Upper lobe of right lung (tissue), 1 donor: ENCODE measurements at places on chromosomes 7 and 10. TPM values are rescaled to one million over a fixed set of nuclear protein-coding genes. Genes with fewer than 3 reads are reported as not detected.

DNA sequence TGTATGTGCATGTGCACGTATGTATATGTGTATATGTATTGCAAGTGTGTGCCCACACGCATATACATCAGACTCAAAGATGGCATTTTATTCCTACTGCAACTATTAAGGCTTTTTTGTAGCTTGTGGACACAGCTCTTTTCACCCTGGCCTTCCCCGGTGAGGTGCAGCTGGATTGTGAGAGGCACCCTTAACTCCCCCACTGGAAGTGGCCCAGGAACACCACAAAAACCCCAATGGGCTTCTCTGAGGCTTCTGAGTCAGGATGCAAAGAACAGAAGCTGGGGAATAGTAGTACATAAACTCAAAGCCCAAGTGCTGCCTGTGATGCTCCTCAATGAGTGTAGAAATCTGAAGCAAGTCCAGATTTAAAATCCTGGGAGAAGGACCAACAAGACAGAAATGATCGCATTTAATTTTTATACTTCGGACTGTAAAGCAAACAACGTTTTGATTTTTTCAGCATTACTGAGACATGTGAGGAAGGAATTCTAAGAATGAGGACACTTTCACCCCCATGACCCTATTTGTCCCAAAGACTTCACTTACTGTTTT is 369.2 kb upstream of the MGMT start:
- H3K4me3 ChIP-seq = no peak overlapping the region
- DNase-seq = no peak
- no peaks in the 10 kb centered on the region for H3K36me3 ChIP-seq
- peaks cover 14% of the 10 kb centered on the region for H3K4me1 ChIP-seq
- no peak overlapping the region for H3K27ac ChIP-seq

- H3K27ac ChIP-seq = no peak overlapping the region
- DNase-seq = no peak
Observed at GRCh38 chr10:77287647-77288120, 349.9 kb downstream of the KCNMA1 start.

- H3K4me1 ChIP-seq = no peaks in the 10 kb centered on the region
- H3K27me3 ChIP-seq = no peaks in the 10 kb centered on the region
- no peak overlapping the region for H3K27ac ChIP-seq
Observed at GRCh38 chr7:118777308-118777707, 552.8 kb downstream of the ANKRD7 start.

DNA sequence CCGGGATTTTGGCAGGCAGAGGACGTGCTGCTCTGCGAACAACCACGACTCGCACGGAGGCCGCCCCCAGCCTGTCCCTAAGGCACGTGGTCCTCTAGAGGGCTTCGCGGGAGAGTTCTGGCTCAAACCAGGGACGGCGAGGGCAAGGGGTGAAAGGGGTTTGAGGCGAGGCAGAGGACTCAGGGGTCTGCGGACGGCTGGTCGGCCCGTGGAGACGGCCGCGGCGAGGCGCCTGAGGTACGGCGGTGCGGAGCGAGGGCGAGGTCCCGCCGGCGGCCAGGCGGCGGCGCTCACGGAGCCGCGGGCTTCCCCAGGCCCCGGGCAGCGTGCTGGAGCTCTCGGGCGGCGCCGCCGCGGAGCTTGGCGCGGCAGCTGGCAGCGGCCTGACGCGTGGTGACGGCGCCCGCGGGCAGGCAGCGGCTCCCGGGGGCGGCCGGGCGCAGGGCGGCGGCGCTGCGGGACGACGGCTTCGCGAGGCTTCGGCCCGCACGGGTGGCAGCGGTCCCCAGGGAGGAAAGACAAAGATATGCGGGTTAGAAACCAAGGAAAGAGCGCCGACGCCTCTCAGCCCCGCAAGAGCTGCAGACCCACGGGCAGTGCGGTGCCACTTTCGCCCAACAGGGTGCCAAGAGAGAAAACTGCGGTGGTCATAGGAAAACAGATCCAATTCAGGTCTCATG is 44.8 kb downstream of the ZNF800 start:
- peak; percentile 84 for DNase-seq
- no peaks in the 10 kb centered on the region for H3K4me1 ChIP-seq
- no peaks in the 10 kb centered on the region for H3K36me3 ChIP-seq
- no peaks in the 10 kb centered on the region for H3K27me3 ChIP-seq
- no peak overlapping the region for H3K27ac ChIP-seq
- H3K4me3 ChIP-seq = peak overlapping the region; percentile 25

GRCh38 chr7:45349090-45349489 is 191.5 kb downstream of the RAMP3 start:
- no peaks in the 10 kb centered on the region for H3K36me3 ChIP-seq
- no peak overlapping the region for H3K27ac ChIP-seq
- H3K27me3 ChIP-seq = no peaks in the 10 kb centered on the region

DNA sequence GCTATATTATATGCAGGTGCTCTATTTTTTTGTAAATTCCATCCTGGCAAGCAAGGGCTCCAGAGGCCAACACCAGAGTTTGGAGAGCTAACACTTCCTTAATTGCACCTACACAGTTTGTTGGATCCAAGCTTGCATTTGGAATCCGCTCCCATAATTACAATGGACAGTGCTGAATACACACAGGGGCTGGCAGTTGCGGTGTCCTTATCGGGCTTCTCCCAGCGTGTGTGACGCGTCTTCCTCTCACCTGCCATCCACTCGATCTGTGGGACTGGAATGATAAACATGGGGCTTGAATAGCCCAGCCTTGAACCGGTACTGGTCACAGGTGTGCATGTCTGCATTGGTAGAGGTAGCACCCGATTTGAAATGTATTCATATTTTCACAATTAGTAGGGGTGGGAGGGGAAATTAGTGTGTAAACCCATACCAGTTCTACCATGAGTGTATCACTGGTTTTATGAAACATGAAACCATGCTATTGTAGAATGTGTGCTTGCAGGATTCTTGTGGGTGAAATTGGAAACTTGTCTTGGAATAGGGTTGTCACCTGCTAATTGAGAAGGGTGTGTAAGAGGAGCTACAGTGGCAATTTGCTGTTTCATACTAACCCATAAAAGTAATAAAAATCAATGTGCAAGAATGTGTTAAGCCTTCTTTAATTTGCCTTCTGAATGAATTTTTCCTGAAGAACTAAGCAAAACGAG is 316.5 kb downstream of the WDR11 start:
- H3K4me3 ChIP-seq = no peak overlapping the region
- H3K4me1 ChIP-seq = no peaks in the 10 kb centered on the region
- H3K36me3 ChIP-seq = no peaks in the 10 kb centered on the region
- no peaks in the 10 kb centered on the region for H3K27me3 ChIP-seq

- H3K4me3 ChIP-seq = no peak overlapping the region
- no peaks in the 10 kb centered on the region for H3K27me3 ChIP-seq
- no peak overlapping the region for H3K27ac ChIP-seq
- H3K36me3 ChIP-seq = no peaks in the 10 kb centered on the region
Observed at GRCh38 chr10:43125881-43126731, 12.1 kb upstream of the CSGALNACT2 start.

- DNase-seq = peak; percentile 54
- H3K27ac ChIP-seq = no peak overlapping the region
- H3K27me3 ChIP-seq = no peaks in the 10 kb centered on the region
- H3K4me1 ChIP-seq = no peaks in the 10 kb centered on the region
- H3K4me3 ChIP-seq = no peak overlapping the region
Observed at GRCh38 chr10:37680243-37680683, 177.1 kb downstream of the ZNF248 start.

- H3K27ac ChIP-seq = peak overlapping the region; percentile 27
- DNase-seq = peak; percentile 91
- H3K4me1 ChIP-seq = peaks cover 17% of the 10 kb centered on the region
Observed at GRCh38 chr10:12720217-12720981, 281.1 kb downstream of the CCDC3 start.

GRCh38 chr10:76126607-76127527 is 695.4 kb downstream of the LRMDA start:
- no peak overlapping the region for H3K27ac ChIP-seq
- H3K27me3 ChIP-seq = no peaks in the 10 kb centered on the region
- DNase-seq = no peak
- no peaks in the 10 kb centered on the region for H3K36me3 ChIP-seq
- peaks cover 11% of the 10 kb centered on the region for H3K4me1 ChIP-seq

DNA sequence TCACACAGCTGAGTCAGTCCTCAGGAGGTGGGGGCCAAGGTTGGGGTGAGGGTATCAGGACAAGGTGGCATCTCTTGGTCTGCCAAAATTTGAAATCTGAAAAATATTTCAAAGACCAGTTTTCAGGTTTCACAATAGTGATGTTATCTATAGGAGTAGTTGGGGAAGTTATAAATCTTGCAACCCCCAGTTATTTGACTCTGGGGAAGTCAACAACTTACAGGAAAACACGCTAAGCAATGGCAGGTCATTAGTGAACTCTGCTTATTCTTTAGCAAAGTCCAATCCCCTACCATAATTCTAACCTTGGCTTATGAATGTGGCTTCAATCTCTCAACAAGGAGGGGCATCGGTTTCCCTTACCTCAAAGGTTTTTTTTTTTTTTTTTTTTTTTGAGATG is 94.9 kb downstream of the MARCHF5 start:
- H3K4me1 ChIP-seq = no peaks in the 10 kb centered on the region
- no peaks in the 10 kb centered on the region for H3K27me3 ChIP-seq
- no peak overlapping the region for H3K27ac ChIP-seq
- H3K36me3 ChIP-seq = no peaks in the 10 kb centered on the region
- H3K4me3 ChIP-seq = no peak overlapping the region
- no peak for DNase-seq

DNA sequence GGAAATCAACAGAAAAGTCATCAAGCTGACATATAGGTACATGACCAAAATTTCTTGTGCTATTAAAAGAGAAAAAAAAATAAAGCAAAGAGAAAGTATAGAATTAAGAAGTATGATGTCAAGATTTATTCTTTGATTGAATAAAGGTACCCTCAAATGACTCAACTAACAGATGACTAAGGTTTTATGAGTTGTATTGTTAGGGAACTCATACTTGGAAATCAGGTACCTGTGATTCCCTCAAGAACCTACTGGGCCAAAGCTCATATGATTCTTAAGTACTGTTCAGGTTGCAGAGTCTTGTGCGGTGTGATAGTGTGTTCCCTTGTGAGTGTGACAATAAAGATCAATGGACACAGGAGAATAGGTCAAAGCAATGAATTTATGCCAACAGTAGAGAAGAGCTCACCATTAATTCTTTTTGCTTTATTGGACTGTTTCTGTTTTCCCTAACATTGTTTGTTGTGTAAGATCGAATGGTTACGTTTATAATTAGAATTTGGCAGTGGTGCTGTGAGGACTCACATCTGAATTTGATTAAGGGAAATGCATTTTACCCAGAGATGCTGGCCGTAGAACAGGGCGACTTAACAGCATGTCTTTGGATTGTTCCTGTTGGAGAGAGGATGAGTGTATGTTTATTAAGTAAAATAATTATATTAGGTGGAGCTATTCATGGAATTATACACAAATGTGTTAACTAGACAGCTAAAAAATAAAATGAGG is 293.2 kb upstream of the SEMA3D start:
- H3K4me3 ChIP-seq = no peak overlapping the region
- peaks cover 3% of the 10 kb centered on the region for H3K4me1 ChIP-seq
- no peaks in the 10 kb centered on the region for H3K27me3 ChIP-seq
- no peak overlapping the region for H3K27ac ChIP-seq
- no peaks in the 10 kb centered on the region for H3K36me3 ChIP-seq

DNA sequence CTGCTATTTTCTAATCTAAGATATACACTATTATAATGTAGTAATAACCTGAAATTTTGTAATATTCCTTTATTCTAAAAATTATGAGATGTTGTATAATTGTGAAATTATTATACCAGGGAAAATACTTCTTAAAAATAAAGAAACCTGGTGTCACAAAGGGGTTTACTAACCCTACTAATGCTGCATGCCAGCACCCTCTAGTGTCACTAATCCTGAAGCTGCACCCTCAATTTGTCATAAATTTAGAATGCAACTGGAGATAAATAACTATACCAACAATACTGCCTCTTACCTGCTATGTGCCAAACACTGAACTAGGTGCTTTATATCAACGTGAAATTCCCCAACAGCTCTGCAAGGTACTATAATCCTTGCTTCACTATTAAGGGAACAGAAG is 30.8 kb downstream of the TM9SF3 start:
- no peak for DNase-seq
- H3K27ac ChIP-seq = no peak overlapping the region
- H3K4me1 ChIP-seq = no peaks in the 10 kb centered on the region
- no peak overlapping the region for H3K4me3 ChIP-seq

DNA sequence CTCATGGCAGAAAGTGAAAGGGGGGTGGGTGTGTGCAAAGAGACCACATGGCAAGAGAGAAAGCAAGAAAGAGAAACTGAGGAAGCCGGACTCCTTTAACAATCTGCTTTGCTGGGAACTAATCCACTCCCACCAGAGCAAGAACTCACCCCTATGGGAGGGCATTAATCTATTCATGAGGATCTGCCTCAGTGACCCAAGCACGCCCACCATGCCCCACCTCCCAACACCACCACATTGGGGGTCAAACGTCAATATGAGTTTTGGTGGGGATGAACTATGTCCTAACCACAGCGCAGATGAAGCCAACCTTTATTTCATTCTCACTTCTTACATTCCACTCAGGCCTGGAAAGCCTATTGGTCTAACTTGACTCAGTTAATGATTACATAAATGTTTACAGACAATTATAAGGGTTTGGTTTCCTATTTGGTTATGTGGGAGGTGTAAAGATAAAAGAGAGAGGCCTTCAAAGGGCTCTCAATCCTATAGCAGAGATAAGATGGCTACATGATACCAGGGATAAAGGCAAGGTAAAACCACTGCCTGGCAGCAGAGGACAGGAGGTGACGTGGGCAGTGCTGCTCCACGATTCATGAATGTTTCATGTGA is 601.8 kb downstream of the PARD3 start:
- no peaks in the 10 kb centered on the region for H3K36me3 ChIP-seq
- DNase-seq = no peak
- no peak overlapping the region for H3K4me3 ChIP-seq

DNA sequence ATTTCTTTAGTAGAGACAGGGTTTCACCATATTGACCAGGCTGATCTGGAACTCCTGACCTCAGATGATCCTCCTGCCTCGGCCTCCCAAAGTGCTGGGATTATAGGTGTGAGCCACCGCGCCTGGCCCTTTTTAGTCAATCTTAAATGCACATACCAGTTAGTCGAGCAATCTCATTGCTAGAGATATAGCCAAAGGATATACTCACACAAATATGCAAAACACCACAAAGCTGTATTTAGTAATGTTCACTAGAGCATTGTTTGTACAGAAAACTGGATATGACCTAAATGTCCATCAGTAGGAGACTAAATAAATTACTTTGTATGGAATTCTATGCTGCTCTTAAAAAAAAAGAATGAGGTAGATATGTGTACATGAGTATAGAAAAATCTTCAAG is 24.5 kb upstream of the IL6 start:
- H3K27ac ChIP-seq = no peak overlapping the region
- peaks cover 15% of the 10 kb centered on the region for H3K4me1 ChIP-seq
- no peak for DNase-seq
- no peak overlapping the region for H3K4me3 ChIP-seq
- no peaks in the 10 kb centered on the region for H3K36me3 ChIP-seq

- no peaks in the 10 kb centered on the region for H3K4me1 ChIP-seq
- no peaks in the 10 kb centered on the region for H3K27me3 ChIP-seq
- H3K4me3 ChIP-seq = no peak overlapping the region
- no peak for DNase-seq
Observed at GRCh38 chr10:109412353-109412752, 511.0 kb downstream of the XPNPEP1 start.

GRCh38 chr7:87083865-87084519 is 24.5 kb upstream of the ELAPOR2 start:
- no peak for DNase-seq
- H3K4me1 ChIP-seq = no peaks in the 10 kb centered on the region
- H3K27me3 ChIP-seq = no peaks in the 10 kb centered on the region
- no peaks in the 10 kb centered on the region for H3K36me3 ChIP-seq

GRCh38 chr7:32539366-32539765 is 44.1 kb downstream of the AVL9 start:
- peaks cover 14% of the 10 kb centered on the region for H3K36me3 ChIP-seq
- H3K27me3 ChIP-seq = no peaks in the 10 kb centered on the region
- peaks cover 6% of the 10 kb centered on the region for H3K4me1 ChIP-seq
- no peak overlapping the region for H3K27ac ChIP-seq

HOXA9 gene
- total RNA-seq = 1.2 TPM

TPST1 gene
- total RNA-seq = 20.1 TPM

PTPRZ1 gene
- total RNA-seq = 3.6 TPM

ENTPD1 gene
- 64.6 TPM for total RNA-seq
